ENCODE measurements at places on chromosomes 4 and X.

DNA sequence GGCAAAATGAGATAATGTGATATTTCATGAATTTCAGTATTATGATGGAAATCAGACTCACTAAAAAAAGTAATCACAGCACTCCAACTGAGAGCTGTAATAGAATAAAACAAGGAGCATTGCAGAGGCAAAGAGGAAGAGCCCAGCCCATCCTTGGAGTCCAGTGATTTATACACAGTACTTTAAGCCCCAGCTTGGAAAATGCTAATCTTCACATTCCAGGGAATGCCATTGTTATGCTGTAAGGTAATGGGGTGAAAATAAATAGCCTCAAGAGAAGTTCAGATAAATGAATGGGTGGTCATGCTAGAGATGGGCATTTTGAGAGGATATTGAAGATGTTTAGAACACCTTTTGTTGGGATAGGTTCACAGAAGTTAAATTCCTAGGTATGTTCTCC, 190.3 kb upstream of the TAPT1 start:
- no peak for DNase-seq

DNA sequence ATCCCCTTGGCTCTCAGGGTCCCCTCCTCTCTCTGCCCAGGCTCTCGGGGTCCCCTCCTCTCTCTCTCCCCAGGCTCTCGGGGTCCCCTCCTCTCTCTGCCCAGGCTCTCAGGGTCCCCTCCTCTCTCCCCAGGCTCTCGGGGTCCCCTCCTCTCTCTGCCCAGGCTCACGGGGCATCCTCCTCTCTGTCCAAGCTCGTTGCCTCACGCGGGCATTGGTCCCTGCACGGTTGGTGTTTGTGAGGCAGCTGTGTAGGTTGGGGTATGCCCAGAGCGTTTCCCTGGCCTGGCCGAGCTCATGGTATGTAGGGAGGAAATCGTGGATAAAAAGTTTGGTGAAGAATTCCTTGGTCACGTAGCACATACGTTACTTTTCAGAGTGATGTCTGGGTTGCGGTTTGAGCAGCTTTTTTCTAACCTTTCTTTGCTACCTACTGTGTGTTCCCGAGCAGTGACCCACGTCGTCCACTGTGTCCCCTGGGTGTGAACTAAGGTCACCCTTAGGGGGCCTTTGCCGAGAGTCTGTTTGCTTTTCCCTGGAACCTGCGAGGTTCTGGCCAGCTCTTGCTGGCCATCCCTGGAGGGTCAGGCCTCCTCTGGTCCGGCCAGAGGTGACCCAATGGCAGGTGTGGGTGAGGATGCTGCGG, 36.6 kb downstream of the PCGF3 start:
- DNase-seq: no peak

- no peak for DNase-seq
These were observed 47.6 kb downstream of the ANXA3 start for GRCh38 chr4:78599147-78599546.

DNA sequence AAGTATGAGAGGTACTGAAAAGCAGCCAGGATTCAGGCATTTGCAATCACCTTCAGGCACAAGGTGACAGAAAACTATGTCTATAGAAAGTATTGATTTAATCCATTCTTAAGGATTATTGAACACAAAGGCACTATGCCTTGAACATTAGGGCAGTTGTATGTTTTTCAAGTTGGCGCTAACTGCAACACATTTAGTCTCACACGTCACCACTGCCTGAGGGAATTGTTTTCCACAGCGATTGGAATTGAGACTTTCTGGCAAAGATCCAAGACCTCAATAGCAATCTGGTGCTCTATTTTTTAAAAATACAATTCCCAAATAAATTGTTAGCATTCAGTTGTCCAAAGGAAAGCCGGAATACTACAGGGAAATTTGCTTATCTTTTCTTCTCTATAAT, 52.7 kb upstream of the FTHL17 start:
- no peak for DNase-seq

GRCh38 chr4:7161721-7162214, 30.6 kb upstream of the SORCS2 start:
- DNase-seq: no peak

GRCh38 chr4:82439088-82439487, 8.7 kb downstream of the ENOPH1 start:
- no peak for DNase-seq

- DNase-seq: no peak
These were observed 269.8 kb downstream of the FSTL5 start for GRCh38 chr4:161894014-161894413.

GRCh38 chr4:153582954-153583702, 101.0 kb upstream of the TLR2 start:
- no peak for DNase-seq

DNA sequence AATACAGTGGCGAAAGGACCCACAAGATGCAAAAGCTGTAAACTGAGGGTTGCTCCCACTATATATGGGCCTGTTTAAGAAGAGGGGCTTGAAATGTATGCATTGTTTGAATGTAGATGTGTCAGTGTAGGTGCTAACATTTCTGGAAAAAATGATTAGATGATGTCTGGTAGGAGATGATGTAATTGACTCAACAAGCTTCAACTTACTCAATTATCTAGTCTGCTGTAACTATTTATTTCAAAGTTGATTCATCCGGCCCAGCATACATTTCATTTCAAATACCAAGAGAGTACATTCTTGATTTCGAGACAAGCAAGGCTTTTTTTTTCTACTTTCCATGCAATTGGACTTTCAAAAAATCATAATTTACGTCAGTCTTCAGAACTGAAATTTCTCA, 9.3 kb upstream of the ENAM start:
- no peak for DNase-seq

DNA sequence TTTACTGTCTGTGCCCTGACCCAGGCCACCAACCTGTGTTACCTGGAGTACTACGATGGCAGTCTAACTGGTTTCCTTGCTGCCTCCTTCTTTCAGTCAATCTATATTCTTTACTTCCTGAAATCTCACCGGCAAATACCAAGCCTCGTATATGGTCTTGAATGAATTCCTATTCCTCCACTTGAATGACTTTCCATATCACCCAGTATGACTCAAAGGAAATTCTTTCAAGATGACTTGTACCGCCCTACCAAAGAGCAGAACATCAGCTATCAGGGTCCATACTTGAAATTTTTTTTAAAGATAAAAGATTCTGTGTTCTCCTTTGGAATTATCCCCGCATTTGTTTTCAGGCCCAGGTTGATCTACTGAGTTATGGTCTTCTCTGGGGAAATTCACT, 378.0 kb downstream of the AFF2 start:
- no peak for DNase-seq

DNA sequence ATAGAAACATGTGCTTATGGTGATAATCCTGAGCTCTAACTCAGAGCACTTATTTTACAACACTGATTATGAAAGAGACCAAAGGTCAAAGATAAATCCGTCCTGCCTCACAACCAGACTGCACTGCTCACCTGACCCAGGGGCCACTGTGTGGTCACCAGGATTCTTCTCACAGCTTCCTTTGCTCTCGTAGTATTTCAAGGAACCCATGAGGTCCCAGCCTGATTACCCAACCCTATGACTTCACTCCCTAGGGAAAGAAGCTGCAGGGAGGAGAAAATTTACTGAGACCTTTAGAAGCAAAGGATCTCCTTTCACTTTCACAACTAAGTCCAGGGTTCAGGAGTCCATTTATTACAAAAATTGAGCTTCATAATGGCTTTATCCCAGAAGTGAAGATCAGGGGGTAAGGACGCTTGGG, 9.6 kb downstream of the SLC25A5 start:
- DNase-seq: no peak

DNA sequence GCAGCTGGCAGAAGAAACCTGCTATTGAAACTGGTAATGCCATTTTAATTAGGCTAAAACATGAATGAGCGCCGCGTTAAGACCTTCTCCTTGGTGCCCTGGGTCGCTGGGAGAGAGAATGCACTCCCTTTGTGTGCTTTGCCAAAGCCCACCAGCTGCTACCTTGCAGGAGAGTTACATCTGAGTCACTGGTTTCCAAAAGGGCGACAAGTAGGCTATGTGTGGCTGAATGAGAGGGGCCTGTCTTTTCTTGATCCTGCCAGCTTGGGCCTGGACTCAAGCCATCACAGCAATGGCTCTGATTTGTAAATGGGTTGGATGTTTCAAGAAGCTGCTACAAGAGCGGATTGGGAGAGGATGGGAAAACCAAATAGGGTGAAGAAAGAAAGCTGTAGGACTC, 81.5 kb downstream of the NHS start:
- DNase-seq: no peak

DNA sequence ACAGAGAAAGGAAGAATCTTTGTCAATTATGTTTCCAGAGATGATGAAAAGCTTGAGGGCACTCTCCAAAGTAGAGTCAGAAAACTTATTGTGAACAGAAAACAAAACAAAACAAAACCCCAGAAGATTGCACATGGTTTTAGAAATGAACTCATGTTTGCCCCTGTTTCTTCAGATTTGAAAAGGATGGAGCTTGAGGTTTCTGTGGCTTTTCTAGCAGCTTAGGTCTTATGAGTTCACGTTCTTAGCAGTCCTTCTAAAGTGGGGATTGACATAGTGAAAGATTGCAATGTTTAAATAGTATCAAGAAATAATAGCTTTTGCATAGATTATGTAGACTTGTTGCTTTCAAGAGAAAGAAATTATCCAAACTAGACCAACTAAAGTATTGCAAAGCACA, 421.8 kb downstream of the GBA3 start:
- DNase-seq: no peak

GRCh38 chr4:155085843-155086530, 122.4 kb upstream of the NPY2R start:
- DNase-seq: no peak

- DNase-seq: no peak
These were observed 1.8 kb upstream of the MID1 start for GRCh38 chrX:10622197-10622596.

GRCh38 chr4:147360301-147360700, 120.6 kb upstream of the EDNRA start:
- DNase-seq: no peak

GRCh38 chr4:48037117-48037462, 20.5 kb downstream of the NIPAL1 start:
- no peak for DNase-seq

- DNase-seq: no peak
These were observed 3.6 kb downstream of the PCDH18 start for GRCh38 chr4:137528673-137529072.

GRCh38 chrX:135437867-135438733, 16.4 kb downstream of the SMIM10L2A start:
- no peak for DNase-seq

- DNase-seq: no peak
These were observed 14.0 kb upstream of the SPOCK3 start for GRCh38 chr4:167248271-167248670.

DNA sequence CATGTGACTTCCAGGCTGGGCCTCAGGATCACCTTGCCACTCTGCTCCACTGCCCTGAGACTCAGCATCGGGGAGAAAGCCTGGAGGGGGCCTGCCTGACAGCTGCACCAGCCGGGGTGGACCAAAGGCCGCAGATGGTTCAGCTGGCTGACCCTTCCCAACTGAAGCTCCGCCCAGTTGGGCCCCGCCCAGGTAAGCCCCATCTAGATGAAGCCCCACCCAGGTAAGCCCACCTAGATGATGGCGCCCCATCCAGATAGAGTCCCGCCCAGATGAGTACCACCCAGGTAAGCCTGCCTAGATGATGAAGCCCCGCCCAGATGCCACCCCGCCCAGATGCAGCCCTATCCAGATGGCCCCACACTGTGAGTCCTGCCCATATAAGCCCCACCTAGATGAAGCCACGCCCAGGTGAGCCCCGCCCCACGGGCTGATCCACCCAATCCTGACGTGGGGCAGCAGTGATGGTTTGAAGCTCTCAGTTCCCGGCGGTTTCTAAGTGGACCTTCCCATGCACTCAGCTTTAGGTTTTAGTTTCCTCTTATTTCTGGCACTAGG, 10.0 kb downstream of the ZFYVE28 start:
- DNase-seq: no peak

- DNase-seq: no peak
These were observed 1382.0 kb downstream of the FAM133A start for GRCh38 chrX:95055991-95056390.

- no peak for DNase-seq
These were observed 138.3 kb downstream of the UNC5C start for GRCh38 chr4:95410387-95410977.

- DNase-seq: no peak
These were observed 51.7 kb downstream of the ARFIP1 start for GRCh38 chr4:152831416-152831815.

DNA sequence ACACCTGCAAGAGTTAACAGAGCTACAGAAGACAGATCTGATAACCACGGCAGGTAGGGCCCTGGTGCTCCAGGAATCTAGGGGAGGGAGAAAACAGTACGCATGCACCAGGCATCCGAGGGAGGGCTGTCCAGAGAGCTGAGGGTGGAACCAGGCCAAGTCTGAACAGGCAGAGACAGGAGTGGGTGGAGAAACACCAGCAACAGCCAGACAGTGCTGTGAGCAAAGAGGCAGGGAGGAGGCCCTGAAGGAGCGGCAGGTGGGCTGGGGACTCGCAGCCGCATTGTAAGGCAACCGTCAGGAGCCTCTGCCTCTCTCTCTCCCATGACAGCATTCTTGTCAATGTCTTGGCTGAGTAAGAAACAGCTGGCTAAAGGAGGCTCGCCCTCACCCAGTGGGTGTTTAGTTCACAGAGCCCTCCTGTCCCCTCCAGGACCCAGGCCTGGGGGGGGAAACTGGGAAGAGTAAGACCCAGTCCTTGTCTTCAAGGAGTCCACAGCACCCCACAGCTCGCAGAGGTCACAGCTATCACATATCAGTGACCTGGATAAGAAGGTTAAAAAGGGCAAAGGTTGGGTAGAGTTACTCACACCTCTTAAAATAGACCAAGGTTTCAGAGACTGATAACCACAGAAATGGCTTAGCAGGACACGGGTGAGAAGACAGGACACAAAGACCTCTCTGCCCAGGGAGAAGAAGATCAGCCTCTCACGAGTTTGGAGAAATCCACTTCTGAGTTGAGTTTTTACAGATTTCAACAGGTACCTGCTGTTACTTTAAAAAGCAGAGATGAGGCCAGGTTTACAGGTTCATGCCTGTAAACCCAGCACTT, 10.5 kb downstream of the ACSL1 start:
- DNase-seq: peak; percentile 87

DNA sequence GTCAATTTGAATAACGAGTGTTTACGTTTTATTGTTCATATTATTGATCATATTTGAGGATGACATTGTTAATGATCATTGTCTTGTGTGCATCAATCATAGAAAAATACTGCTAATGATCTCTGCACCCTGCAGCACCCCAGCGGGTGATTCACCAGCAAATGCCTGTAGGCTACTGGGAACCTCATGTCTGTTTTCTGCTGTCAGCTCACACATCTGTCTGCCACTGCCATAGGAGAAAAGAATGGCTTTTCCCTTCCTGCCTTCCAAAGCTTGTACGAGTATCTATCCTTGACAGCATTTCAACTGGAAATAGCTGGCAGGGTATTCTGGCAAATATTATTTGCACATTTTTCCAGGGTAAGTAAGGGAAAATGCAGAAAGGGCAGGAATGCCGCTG, 272.1 kb upstream of the TRAM1L1 start:
- DNase-seq: no peak

- no peak for DNase-seq
These were observed 448 bp upstream of the TBC1D8B start for GRCh38 chrX:106802063-106802387.
